ENCODE measurements at places on chromosomes 7 and 10.

GRCh38 chr7:84317536-84317935 is 122.9 kb upstream of the SEMA3A start:
- DNase-seq = no peak

GRCh38 chr10:11050301-11051287 is 32.9 kb downstream of the CELF2 start:
- DNase-seq = no peak

DNA sequence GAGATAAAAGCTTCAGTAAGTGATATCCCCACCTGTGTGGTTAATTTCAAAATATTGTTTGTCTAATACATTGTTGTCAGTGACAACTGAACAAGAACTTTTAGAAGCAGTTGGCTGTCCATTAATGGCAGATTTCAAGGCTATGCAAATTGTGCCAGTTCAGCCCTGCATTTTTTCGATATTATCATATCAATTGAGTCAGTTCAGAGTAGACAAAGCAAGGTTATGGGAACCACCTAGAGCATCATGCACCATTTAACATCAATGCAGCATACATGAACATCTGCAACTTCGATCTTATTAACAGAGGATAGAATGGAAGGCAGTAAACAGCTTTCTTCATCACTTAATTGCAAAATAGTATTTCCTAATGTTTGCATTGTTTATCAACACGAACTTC is 180.7 kb upstream of the KAT6B start:
- no peak for DNase-seq

- DNase-seq = no peak
These were observed 2.2 kb upstream of the LOXL4 start for GRCh38 chr10:98270073-98270740.

DNA sequence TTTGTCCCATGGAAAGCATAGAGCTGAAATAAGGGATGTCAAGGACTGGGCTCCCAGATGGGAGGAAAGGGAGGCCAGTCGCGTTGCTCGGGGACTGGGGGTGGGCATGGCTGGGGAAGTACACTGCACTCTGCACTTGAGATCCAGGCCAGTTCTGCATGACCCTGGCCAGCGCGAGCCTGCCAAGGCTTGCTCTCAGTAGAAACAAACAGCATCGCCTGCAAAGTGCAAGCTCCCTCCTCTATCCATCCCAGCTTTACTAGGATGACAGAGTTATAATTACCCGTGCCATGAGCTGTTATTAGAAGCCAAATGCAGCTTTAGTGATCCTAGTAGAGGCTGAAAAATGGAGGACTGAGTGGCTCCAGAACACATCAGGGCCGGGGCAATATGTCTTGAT is 43.9 kb upstream of the PDCD4 start:
- no peak for DNase-seq

DNA sequence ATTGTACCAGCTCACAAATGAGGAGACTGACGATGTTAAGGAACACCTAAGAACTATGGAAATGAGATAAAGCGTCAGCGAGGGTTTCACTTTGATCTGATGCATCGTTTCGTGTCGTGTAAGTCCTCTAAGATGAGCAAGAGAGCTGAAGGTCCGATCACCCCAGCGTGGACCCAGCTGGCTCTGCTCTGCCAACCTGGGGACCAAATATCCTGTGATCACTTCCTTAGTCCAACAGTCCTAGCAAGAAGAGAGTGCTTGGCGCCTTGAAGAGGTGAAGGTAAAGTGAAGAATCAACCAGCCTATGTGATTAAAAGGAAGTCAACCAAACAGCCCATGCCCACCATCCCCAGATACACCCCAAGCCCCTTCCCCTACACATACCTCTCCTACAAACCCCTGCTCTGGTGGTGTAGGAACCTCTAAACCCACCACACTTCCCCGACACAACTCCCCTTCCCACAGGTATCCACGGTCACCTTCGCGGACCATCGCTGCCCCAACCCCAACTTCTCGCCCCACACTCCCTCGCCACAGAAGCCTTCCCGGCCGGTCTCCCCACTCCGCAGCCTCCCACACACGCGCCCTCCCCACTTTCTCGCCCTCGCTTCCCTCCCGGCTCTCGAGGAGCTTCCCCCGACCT is 722 bp downstream of the UPF2 start:
- peak; percentile 33 for DNase-seq

DNA sequence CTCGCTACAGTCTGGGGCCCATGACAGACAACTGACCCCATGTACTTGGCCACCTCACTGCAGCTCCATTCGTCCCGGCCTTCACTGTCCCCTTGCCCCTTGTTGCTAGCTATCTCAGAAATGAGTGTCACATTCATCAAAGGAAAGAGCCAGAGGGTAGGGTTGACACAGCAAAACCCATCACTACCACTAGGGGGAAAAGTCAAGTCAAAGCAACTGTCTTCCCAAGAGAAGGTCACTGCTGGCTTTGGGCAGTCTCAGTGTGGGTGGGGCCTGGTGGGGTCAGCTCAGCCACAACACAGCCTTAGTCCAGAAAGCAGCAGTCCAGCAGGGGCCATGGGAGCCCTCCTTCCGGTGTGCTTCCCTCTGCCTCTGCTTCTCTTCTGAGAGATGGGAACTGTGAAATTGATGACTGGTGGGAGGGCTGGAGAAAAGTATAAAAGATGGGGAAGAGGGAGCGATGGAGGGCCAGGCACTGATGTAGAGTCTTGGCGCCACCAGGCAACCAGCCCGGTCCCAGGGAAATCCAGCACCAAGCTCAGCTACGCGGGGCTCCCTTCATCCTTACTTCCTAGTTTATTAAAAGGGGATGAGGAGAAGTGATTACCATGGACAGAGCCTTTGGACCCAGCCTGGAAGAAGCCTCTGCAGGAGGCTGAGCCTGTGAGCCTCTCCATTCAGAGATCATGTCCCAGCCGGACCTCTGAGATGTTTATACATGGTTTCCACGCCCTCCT is 58.0 kb downstream of the PLXNA4 start:
- no peak for DNase-seq

DNA sequence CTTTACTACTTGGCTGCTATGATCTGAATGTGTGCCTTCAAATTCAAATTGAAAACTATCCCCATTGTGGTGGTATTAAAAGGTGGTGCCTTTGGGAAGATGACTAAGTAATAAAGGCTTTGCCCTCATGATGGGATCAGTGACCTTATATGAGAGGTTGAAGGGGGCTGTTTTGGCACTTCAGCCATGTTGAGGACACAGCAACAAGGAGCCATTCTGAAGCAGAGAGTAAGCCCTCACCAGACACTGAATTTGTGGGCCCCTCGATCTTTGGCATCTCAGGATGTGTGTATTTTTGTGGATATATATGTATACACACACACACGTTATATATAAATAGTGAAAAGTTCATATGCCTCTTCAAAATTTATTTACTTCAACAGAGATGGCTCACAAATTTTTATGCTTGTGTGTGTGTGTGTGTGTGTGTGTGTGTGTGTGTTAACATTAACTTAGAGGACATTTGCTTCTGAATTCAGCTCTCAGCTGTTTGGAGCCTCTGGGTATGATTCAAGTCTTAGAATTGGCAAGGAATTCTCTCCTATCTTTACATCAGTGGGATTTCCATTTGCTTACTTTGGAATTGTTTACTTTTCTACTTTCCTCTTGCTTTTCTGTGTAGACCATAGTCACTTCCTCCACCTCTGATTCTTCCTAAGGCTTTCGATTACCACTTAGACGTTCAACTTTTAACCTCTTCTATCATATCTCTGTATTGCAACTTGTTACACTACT is 66.6 kb downstream of the MAGI2 start:
- peak; percentile 43 for DNase-seq

DNA sequence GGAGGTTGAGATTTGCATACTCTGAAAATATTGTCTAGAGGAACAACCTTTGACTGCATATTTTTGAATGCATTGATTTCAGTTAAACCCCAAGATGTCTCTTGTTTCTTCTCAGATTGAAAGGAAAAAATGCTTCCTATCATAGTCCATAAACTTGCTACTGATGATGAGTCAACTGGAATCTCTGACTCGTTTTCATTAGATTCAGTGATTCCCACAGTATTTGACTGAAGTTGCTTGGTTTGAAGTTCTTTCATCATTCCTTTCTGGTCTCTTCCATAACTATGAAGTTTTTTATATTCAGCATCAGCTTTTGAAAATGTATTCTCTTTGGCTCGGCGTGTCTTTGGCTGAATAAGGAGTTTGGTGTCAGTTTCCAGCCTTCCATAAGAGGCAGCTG is 10.7 kb downstream of the PEX1 start:
- DNase-seq = peak; percentile 2

GRCh38 chr10:116060864-116061263 is 212.1 kb downstream of the GFRA1 start:
- DNase-seq = no peak

DNA sequence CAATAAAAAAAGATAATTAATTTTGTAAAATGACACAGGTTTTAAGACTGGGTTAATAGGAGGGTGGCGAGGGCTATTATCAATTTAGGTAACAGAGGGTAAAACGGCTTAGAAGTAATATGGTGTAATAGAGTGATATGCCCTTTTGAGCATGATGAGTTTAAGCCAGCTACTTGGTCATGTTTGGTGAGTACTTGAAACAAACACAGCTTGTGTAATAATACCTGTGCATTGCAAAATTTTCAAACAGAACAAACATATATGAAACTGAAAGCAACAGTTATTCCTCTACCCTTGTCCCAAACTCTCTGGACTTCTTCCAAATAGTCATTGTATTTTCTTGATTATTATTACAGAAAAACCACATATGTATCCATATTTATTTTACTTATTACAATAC is 241.7 kb downstream of the MAGI2 start:
- DNase-seq = no peak

- no peak for DNase-seq
These were observed 142.5 kb downstream of the RNF216 start for GRCh38 chr7:5638994-5639393.

DNA sequence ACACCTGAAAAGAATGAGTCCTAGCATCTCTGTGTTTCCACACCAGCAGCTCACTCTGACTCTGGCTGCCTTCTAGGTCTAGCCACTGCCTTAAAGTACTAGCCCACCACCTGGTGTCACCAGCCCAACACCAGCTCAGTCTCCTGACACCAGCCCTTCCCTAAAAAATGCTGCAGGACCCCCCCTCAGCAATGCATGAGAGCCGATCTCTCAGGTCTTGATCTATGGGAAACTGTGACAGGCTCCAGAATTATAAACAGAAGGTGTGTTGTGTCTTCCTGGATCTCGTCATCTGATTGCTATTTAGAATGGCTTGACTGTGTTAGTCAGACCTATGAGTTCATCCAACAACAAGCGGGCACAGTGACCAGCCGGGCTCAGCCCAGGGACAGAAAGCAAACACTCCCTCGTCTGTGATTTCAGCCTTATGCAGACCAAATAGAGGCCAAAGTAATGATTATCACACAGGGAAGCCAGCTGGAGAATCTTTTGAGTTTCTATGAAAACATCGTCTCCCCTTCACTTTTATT is 66.6 kb downstream of the CUBN start:
- DNase-seq = peak; percentile 92

GRCh38 chr10:36183056-36183455 is 541.0 kb upstream of the FZD8 start:
- DNase-seq = no peak

GRCh38 chr10:132395704-132396493 is 1.1 kb upstream of the PWWP2B start:
- peak; percentile 27 for DNase-seq

DNA sequence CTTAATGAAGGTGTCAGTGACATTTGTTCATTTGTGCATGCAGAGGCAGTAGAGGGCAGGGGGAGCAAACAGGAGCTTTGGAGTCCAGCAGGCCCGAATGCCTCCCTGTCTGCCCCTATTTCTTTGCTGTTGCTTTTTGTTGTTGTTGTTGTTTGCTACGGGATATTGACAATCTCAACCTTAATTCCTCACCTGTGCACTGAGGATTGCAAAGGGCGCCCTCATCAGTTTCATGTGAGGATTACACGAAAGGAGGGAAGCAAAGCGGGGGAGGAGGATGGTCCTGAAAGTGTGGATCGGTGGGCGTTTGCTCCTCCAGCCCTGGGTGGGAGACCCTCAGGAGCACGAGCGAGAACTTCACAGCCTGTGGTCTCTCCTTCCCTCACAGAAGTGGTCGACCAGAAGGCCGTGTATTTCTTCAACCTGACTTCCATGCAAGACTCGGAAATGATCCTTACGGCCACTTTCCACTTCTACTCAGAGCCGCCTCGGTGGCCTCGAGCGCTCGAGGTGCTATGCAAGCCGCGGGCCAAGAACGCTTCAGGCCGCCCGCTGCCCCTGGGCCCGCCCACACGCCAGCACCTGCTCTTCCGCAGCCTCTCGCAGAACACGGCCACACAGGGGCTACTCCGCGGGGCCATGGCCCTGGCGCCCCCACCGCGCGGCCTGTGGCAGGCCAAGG is 9.6 kb downstream of the GDF10 start:
- DNase-seq = no peak

DNA sequence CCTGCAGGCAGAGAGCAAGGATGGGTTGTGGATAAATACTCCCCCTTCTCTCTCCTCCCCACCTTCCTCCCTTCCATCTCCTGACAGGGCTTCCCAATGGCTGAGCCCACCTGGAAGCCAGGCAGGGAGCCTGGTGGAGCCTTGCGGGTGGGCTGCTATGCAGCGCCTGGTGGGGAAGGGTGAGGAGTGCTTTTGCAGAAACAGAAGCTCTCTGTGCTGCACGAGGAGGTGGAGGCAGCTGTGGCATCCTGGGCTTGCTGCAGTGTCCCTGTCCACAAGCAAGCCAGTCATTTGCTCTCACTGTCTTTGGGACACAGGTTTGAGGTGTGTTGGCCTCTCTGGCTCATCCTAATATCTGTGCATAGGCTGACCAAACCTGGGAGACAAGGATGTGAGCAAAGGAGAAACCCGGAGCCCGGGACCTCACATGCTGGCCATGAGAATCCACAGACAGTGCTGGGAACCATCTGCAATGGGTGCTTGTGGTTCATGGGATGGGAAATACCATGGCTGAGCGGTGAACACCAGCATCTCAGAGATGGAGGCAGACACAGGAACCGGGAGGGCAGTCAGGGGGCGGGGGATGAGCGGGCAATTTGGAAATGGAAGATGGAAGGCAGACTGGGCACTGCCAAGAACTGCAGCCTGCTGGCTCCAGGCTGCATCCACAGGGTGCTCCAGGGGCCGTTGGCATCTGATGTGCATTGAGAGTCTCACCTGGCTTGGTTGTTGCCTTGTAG is 364.2 kb downstream of the GLRX3 start:
- no peak for DNase-seq

DNA sequence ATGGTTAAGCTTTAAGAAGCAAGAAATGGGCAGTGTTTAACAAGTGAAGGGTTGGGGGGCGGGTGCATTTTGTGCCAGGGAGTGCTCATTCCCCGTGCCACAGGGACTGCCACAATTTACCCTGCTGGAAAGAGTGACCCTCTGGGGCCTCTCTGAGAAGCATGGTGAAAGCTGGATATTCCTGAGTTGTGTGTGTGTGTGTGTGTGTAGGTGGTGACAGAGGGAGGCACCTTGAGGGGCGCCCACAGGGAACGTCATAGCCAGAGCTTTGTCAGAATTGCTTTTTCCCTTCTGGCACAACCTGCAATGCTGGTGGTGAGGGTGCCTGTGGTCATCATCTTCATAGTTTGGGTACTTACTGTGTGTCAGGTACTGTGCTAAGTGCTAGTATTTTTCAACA is 2.5 kb upstream of the WDR86 start:
- no peak for DNase-seq

GRCh38 chr7:361680-362401 is 71.9 kb downstream of the FOXL3 start:
- DNase-seq = no peak

- no peak for DNase-seq
These were observed 6.4 kb downstream of the ETV1 start for GRCh38 chr7:13982940-13983677.
